ENCODE measurements at places on chromosomes 7 and 10.
A peak's percentile ranks its signal among the peaks of the same experiment; 100 is the strongest.

DNA sequence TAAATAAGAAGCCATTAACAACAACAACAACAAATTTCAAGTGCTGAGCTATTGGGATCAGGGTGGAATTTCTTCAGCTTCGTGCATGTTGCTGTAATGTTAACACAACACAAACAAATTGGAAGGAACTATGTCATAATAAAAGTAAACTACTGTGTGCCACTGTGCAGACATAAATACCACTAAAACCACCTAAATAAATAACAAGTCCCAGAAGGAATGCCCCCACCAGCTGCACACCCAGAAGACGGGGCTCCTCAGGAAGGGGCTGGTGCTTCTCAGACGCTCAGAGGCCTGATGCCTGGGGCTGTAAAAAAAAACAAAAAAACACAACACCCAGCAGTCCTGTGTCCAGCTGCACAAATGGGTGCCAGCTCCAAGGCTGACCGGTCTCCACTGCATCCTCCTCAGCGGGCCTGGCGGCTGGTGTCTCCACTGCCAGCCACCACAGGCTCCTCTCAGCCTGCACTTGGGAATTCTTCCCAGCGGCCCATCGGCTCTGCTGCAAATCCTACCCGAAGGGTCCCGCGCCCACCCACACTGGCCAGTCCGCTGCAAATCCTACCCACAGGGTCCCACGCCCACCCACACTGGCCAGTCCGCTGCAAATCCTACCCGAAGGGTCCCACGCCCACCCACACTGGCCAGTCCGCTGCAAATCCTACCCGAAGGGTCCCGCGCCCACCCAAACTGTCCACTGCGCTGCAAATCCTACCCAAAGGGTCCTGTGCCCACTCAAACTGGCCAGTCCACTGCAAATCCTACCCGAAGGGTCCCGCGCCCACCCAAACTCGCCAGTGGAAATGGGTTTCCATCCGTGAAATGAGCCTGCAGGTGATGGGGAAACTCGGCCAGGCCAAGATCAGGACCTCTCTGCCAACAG is 35.8 kb upstream of the DNAAF5 start:
- DNase-seq: no peak

DNA sequence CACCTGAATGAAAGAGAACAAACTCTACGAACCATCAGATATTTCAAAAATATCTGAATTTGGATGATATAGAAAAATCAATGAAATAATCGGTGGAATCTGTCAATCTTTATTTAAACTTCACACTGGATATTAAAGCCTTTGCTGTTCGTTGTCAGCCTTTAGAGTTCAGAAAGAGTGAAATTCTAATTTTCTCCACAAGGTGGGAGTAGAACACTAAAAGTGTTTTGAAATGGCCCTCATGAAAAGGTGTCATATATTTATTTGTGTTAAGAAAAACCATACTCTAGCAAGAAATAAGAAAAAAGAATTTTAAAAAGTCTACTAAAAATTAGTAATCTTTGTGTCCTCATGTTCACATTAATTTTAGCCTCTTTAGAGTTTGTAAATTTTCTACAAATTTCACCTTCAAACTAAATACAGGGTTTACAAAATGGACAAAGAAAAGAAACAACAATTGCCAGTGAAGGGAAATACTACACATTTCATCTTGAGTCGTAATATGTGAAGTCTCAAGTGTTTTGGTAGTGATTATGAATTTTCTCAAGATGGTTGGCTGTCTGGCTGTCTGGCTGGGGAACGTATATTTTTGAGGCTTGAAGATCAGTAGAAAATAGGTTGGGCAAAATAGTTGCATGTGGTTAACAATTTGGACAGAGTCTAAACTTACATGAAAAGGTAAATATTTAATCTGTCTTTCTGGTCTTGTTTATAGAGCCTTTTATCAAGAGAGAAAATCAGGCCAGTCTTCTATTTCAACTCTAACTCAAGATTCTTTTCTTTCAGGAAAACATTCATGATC is 43.7 kb downstream of the DNAJB9 start:
- peak; percentile 5 for DNase-seq

- no peak for DNase-seq
Measured at GRCh38 chr7:29565982-29566746, 2.5 kb downstream of the PRR15 start.

DNA sequence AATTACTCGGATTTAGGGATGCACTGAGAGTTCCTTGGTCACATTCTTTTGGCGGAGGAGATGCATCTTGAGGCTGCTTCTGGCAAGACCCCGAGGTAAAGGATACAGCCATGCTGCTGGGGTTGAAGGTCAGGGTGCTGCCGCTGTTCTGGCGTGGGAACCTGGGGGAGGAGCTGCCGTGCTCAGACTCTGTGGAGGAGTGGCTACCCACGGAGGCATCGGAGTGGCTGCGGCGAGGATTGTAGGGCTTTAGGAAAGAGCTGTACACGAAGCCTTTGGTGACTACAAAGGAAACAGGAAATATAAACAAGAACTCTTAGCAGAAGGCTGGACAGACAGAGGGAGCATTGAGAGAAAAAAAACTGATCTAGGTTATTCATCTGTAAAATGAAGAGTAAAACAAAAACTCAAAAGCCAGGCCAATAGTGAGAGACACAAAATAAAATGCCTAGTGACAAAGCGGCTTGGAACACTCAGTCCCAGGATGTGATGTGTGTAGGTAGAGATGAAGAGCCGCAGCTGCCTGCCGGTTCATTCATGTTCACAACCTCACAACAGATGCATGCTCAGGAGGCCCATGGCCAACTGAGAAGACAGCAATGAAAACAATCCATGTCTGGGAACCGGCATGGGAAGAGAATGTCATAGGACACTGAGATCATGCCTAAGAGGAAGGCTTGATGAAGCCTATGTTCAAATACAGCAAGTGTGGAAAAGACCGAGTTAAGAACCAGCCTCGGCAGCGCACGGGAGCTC is 97.8 kb downstream of the ABCC2 start:
- no peak for DNase-seq

GRCh38 chr7:93228302-93228701 is 2.0 kb upstream of the HEPACAM2 start:
- peak; percentile 70 for DNase-seq
